ENCODE measurements at places on chromosomes 2 and 18.

GRCh38 chr2:200288670-200289429, 17.6 kb upstream of the SPATS2L start:
- DNase-seq: no peak

GRCh38 chr18:28771849-28772248, 594.9 kb upstream of the CDH2 start:
- no peak for DNase-seq

DNA sequence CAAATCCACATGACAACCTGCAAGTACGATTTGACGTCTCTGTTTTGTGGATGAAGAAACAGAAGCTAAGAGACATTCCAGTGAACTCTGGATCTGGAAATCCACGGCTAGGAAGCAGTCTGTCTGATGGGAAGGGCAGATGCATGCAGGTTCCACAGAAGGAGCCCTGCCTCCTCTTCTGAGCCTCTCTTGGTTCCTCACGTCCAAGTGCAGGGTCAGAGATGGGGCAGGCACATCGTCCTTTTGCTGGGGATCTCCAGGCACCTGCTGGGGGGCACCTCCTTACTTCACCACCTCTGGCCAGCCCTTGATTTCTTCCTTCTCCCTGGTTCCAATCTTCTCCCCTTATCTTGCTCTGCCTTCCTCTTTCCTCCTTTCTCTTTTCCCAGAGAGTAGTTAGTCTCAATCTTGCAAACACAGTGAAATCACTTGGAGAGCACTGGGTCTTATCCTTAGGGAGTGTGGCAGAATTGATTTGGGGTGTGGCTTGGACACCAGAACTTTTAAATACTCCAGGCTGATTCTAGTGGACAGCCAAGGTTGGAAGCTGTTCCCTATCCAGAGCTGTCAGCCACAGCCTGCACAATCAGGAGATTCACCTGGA, 137.8 kb downstream of the BCL2 start:
- no peak for DNase-seq

- DNase-seq: no peak
Measured at GRCh38 chr2:174768557-174768956, 4.3 kb upstream of the CHRNA1 start.

- no peak for DNase-seq
Measured at GRCh38 chr2:102674370-102674769, 55.0 kb downstream of the SLC9A2 start.

DNA sequence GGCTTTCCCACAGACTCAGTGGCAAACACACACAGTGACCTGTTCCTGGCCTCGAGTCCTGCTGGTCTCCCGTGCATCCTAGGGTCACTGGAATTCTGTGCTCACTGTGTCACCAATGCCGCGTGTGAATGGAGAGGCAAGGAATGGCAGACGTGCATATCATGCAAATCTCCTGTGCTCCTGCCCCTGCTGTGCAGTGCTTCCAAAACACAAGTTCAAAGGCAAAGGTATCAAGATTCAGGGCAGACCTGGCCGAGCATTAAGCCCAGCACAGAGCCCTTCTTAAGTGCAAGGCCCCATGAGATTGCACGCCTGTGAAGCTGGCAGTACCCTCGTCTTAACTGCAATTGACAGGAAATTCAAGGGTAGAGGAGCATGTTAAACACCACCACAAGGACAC, 129.1 kb downstream of the NDUFA10 start:
- no peak for DNase-seq

GRCh38 chr2:236309669-236310029, 45.4 kb upstream of the ASB18 start:
- DNase-seq: no peak

DNA sequence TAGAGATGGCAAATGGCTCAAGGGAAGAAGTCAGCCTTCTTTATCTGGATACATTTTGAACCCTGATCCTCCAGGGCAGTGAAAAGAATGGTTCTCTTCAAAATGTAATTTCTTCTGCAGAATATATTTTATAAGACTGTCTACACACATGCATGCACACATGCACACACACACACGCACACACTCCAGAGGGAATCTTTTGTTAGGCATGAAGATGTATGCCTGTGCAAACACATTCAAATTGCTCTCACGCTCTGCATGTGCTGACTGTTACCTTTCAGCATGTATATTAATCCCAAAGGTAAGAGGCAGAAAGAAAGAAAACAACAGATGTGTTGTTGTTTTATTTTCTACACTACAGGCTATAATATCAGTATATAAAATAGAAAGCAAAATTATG, 43.2 kb downstream of the SLC5A7 start:
- DNase-seq: no peak

- DNase-seq: no peak
Measured at GRCh38 chr2:85998071-85998991, 107.4 kb downstream of the POLR1A start.

GRCh38 chr2:151638191-151638933, 95.9 kb downstream of the NEB start:
- no peak for DNase-seq

GRCh38 chr18:55794288-55795052, 206.5 kb upstream of the TCF4 start:
- DNase-seq: no peak

DNA sequence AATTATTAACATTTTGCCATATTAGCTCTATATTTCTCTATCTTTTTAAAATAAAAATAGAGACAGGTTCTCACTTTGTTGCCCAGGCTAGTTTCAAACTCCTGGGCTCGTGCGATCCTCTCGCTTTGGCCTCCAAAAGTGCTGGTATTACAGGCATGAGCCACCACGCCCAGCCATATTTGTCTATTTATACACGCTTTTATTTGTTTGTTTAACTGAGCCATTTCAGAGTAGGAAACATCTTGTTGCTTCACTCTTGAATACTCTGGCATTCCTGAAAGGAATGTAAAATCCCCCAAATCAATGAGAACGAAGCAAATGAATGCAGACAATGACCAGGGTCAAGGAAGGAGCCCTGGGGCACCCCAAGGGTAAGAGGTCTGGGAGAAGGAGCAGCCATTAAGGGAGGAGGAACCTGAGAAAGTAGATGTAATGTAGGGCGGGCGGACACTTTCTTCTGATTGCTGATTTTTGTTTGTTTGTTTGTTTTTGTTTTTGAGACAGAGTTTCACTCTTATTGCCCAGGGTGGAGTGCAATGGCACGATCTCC, 31.7 kb upstream of the RAB1A start:
- no peak for DNase-seq

DNA sequence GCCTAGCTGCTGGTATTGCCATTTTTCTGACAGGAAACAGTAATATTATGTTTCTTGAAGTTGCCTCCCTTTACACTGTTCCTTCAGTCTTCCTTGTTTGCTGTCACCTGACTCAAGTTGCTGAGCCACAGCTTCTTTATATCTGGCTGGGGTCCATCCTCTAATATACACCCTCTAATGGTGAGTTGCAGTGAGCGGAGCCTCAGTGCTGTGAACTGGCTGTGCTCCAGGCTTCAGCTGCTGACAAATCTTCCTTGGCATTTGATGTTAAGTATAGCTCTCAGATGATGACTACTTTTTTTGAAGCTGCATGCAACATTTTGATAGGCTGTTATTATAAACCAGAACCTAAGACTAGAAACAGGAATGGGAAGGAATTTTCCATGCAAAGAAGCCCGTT, 366.7 kb downstream of the NUP35 start:
- DNase-seq: no peak

Measured in activated CD4-positive, CD25-positive, alpha-beta regulatory T cell treated with anti-CD3 and anti-CD28 coated beads, Interleukin-2, amount 50 U/mL, for 72 hours (primary cell).